Stromal cell of bone marrow (primary cell): ENCODE measurements at places on chromosomes 5 and 9.

- no peak for DNase-seq
Measured at GRCh38 chr5:162593881-162594280, 526.3 kb downstream of the GABRG2 start.

- DNase-seq: peak; percentile 14
Measured at GRCh38 chr5:60597572-60598320, 102.2 kb downstream of the DEPDC1B start.

DNA sequence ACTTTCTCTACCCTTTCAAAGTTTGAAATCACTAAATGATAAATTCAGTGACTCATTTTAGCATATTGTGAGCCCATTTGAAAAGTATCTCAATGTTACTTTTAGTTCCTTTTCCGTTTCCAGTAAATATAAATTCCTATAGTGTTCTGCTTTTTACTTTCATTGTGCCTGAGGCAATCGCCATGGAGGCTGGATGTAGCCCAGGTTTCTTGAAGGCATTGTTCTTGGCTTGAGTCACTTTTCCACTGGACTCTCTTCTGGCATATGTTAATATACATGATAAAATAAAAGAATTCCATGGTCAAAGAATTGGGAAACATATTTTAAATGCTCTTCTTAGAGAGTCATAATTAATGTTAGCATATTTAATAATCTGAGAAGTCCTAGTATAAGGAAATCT is 327.0 kb downstream of the IZUMO3 start:
- no peak for DNase-seq

DNA sequence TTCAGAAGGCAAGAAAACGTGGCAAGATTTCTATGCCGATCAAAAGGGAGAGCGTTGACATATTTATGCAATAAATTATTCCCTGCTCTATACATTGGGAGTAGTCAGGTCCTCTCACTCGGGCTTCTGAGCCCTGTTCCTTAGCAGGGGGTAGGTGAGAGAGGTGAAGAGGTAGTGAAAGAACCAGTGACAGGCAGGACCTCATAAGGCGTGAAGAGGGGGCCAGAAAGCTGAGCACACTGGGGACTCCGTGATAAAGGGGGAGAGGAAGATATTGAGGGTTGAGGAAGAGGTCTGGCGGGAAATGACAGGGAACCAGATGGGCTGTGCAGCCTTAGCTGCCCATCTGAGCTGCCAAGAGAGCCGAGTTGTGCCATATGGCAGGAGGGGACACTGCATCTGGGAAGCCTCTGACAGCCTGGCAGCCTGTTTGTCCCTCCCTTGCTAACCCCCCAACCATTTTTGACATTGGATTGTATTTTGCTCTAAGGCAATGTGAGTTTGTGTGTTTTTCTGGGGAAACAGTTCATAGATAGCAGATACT is 782 bp upstream of the CDC20B start:
- DNase-seq: no peak

- no peak for DNase-seq
Measured at GRCh38 chr9:109319017-109319625, 1.7 kb downstream of the EPB41L4B start.

- peak; percentile 77 for DNase-seq
Measured at GRCh38 chr9:33506626-33507370, 17.3 kb upstream of the ANKRD18B start.

GRCh38 chr9:107172979-107173347 is 110.1 kb upstream of the RAD23B start:
- DNase-seq: no peak

GRCh38 chr9:21656776-21657674 is 145.4 kb upstream of the MTAP start:
- DNase-seq: peak; percentile 93

DNA sequence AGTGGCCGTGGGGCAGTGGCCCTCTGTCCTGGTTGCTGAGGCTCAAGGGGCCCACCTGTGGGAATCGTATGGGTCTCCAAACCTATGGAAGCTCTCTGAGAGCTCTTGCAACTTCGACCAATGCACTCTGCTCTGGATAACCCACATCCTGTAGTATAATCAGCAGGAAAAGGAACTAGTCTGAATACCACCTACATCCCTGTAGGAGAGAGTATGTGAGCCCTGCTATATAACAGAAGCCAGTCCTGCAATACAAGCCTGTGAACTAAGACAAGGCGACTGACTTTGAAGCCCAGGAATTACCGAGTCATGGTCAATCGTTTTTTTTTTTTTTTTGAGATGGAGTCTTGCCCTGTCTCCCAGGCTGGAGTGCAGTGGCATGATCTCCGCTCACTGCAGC is 29.8 kb upstream of the BICD2 start:
- DNase-seq: no peak

GRCh38 chr5:154300207-154300883 is 109.8 kb downstream of the GALNT10 start:
- DNase-seq: no peak

GRCh38 chr9:112031400-112031799 is 134.8 kb downstream of the UGCG start:
- DNase-seq: no peak

- no peak for DNase-seq
Measured at GRCh38 chr9:98786750-98787510, 9.4 kb downstream of the ANKS6 start.

GRCh38 chr5:131523500-131524185 is 111.4 kb downstream of the RAPGEF6 start:
- DNase-seq: no peak

DNA sequence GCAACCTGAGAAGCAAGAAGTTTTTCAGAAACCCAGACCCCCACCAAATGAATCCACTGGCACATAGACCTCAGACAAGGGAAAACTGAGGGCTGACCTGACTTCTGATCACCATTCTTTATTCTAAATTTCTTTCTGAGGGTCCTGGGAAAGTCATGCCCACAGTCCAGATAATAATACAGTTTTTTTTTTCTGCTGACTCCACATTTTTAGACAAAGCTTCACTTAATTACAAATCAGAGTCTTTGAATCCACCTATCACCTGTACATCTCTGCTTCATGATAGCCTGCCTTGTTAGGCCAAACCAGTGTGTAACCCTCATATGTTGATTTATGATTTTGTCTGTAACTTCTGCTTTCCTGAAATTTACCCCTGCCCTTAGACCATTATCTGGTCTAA is 103.6 kb downstream of the PSAT1 start:
- DNase-seq: no peak

DNA sequence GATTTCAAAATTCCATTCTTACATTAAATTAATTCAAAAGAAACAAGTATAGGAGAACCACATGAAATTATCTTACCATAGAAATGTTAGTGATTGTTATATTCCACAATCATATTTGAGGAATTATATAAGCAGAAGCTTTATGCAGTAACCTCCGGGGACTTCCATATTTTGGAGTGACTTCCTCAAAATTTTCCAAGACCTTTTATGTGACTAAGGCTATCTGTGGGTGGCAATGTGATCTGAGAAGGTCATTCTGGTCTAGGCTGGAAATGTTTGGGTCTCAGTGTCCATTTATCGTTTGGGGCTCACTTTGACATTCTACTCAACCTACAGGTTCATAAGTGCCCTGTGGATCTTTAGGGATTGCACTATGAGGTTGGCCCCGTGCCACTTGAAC is 776.6 kb downstream of the CDH12 start:
- DNase-seq: no peak

GRCh38 chr5:7927466-7928375 is 58.8 kb downstream of the MTRR start:
- peak; percentile 27 for DNase-seq

DNA sequence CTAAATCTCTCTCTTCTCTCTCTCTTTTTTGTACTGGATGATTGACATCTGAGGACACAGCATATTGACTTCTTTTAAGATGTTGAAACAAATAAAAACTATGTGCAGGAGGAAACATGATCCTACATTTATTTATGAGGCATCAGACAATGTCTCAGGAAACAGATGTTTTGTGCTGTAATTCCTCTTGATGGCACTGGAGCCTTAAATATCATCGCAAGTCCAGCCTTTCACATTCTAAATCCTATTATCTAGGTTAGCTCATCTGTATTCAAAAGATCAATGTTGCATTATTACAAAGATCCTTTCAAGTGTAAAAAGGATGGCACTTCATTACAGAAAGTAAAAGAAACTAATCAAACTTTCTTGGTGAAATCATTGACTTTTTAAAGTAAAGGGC is 63.9 kb downstream of the MAT2B start:
- no peak for DNase-seq

DNA sequence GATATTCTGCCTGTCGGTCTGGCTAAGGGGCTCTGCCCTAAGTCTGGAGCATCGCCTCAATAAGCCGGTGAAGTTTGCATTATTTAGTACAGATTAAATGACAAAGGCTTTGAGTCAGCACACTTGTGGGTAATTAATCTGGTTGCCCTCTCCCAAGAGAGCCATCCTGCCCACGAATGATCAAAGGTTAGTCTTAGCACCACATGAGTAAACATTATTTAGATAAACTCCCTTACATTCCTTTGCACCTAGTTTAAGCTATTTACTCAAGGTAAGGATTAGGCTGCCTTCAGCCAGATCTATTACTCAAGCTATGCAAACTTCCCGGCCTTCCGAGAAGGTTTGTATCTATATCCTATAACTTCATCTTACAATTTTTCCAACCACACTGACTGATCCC is 572.1 kb downstream of the CHSY3 start:
- DNase-seq: no peak

DNA sequence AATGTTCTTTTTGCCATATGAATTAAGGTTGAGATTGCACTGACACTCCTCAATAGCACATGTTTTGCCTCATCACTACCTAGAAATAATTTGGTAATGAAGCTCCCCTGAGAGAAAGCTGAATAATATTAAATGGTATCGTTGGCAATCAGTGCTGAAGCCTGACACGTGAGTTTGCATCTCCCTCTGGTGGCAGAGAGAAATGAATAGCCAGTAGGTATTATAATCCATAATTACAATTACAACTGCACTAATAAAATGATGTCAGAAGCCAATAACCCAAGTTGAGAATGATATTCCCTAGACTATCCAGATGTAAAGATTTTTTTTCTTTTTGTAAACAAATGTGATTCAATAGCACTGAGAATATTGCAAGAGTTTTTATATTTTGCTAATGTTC is 700.3 kb downstream of the PTPRD start:
- DNase-seq: no peak

DNA sequence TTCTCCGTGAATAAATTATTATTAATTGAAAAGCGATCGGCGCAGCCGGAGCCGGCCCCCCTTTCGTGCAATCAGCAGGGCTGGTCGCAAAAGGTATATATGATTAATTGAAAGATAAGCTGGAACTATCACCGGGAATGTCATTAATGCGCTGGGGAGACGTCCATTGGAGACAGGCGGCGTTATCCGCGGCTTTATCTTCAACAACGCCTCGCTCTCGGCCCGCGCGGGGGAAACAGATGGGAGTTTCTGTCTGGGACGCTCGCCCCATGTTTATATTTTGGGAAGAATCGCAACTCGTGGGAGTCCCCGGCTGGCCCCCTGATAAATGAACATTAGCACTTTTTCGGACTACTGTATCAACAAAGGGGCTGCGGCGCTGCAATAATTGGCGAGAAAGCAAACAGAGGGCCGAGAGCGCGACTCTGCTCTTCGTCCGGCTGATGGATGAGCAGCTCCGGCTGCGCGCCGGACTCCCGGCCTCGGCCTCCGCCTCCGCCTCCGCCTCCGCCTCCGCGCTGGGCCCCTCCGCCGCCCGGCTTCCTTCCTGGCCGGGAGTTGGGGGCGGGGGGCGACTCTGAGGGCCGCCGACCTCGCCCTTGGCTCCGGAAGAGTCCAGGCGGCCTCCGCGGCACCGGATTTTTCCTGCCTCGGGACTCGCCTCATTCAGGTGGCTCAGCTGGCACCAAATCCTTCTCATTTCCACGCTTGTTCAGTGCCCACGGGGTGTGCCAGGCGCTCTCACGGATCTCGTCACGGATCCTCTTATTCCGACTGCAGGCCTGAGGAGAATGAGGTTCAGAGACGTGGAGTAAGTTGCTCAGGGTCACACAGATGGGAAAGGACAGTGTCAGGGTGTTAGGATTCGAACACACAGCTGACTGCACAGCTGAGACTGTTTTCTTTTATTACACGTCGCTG is 3.6 kb upstream of the NKX2-5 start:
- no peak for DNase-seq

DNA sequence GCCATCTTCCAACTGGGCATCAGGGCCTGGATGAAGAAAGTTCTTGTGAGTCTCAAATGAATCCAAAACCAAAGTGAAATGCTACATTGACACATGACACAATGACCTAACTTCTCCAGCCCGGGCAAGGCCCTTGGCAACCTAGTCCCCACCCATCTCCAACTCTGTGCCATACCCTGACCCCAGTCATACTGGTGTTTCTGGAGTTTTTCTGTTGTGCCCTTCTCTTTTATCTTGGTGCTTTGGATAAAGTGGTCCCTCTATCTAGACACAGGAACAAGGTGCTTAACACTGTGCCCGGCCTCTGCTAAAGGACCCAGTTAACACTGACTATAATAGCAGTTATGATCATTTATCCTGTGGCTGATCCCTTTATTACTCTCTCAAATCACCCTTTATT is 149.8 kb downstream of the GRIA1 start:
- DNase-seq: no peak

GRCh38 chr5:76787237-76787636 is 31.6 kb upstream of the F2RL1 start:
- DNase-seq: peak; percentile 94

DNA sequence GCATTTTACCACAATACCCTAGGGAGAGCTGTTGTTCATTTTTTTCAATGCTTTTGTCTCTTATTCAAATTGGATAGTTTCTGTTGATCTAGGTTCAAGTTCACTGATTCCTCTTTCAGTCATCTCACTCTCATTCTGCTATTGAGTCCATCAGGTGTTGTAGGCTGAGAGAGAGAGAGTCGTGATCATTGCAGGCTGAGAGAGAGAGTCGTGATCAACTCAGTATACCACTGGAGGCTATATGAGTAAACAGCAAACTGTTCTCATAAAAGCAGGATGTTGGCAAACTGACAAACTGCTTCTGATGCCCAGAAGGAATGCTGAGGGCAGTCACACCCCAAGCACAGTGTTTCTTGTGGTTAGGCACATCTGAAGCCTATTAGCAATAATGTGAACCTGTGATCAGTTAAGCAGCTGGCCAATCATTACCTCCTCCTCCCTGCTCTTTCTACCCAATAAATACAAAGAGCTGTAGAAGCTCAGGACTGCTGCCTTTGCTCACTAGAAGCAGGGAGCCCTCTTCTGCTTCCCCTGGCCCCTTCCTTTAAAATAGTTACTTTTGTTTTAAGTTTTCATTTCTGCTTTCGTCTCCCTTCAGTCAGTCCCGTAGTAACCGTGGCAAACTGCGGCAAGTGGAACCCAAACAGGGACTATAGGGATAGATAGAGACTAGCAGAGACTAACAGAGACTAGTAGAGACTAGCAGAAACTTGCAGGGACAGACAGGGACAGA is 476.1 kb upstream of the ACO1 start:
- peak; percentile 10 for DNase-seq

GRCh38 chr9:124035001-124035650 is 23.6 kb downstream of the LHX2 start:
- no peak for DNase-seq

GRCh38 chr9:78422309-78422708 is 125.4 kb downstream of the PSAT1 start:
- no peak for DNase-seq

GRCh38 chr5:109653561-109654239 is 36.0 kb upstream of the MAN2A1 start:
- DNase-seq: no peak
